ENCODE measurements at places on chromosomes 11 and 22. TPM values are rescaled to one million over a fixed set of nuclear protein-coding genes. Genes with fewer than 3 reads are reported as not detected.

AQP11 gene
- total RNA-seq: 0.19 TPM

CYTH4 gene
- total RNA-seq: 0.10 TPM

APOC3 gene
- not detected for total RNA-seq

IRAG1 gene
- 0.33 TPM for total RNA-seq

VPREB3 gene
- not detected for total RNA-seq

TPBGL gene
- not detected for total RNA-seq

Measured in vein endothelial cell (primary cell).